ENCODE measurements at places on chromosomes 7 and 10.

- no peak for DNase-seq
Observed at GRCh38 chr10:107813451-107814162, 649.1 kb upstream of the SORCS1 start.

DNA sequence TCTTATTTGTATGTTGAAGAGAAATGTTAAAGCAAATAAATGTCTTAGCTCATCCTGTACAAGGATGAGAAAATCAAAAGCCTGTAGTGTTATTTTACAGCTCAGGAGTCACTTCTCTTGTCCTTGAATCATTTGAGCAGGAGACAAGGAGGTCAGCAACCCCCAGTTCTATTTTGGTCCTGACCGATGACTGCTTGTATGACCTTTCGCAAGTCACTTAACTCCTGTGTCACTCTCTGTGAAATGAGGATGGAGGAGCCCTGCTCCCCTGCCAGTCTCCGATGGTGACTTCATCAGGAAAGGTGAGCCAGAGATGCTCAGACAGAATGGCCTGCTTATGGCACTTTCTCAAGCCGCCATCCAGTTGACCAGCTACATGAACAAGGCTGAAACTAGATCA is 101.0 kb downstream of the CELF2 start:
- no peak for DNase-seq

- DNase-seq: no peak
Observed at GRCh38 chr7:36048141-36048901, 104.7 kb upstream of the EEPD1 start.

- peak; percentile 9 for DNase-seq
Observed at GRCh38 chr10:131901181-131901829, 497 bp downstream of the PPP2R2D start.

GRCh38 chr10:42691361-42692120 is 53.2 kb upstream of the ZNF33B start:
- DNase-seq: peak; percentile 96

- DNase-seq: no peak
Observed at GRCh38 chr10:46520381-46520780, 36.1 kb downstream of the GPRIN2 start.

GRCh38 chr10:133530506-133530905 is 3.3 kb downstream of the CYP2E1 start:
- DNase-seq: no peak

DNA sequence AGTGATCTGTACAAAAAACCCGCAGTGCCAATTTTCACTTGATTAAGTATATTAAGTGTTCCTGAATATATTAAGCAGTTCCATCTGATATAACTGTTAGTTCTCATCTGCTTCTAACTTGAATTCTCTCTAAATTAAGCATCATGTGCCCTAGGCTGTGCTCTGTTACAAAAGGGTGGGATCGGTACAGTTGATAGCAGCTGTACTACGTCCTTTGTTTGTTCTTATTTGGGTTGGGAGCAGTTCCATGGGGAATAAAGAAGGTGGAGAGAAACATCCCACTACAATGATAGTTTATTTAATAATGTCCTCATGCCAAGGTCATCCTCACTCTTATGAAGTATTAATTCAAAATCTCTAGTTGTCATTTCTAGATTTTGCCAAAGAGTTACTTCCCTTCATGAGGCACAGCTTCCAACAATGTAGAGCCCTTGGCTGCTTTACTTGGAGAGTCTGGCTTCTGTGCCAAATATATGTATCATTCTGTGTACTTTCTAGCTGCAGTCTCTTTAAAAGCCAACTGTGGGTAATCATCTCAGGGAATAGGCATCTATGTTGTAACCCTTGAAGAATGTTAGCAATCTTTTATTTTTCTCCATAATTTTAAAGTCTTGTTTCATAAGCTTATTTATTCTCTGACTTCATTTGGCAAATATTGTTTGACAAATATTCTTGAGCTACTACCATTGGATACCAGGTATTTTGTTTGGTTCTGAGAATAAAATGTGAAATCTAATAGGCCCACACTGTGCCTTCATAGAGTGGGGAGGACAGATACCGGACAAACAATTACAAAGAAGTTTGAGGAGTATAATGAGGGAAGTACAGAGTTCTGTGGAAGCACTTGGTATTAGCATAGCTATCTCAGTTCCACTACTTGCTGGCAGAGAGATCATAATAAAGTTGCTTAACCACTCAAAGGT is 22.4 kb upstream of the AHR start:
- no peak for DNase-seq

DNA sequence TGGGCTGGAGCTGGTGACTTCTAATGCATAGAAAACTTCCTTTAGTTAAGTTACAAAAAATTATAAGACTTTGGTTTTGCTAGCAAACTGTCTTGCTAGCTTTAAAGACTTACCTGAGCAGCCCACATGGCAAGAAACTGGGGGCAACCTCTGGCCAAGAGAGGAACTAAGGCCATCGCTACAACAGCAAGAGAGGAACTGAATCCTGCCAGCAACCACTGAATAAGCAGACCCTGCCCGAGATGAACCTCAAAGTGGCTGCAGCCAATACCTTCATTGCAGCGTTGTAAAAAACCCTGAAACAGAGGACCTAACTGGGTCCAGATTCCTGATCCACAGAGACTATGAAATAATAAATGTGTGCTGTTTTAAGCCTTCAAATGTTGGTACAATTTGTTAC is 54.6 kb upstream of the STARD3NL start:
- DNase-seq: no peak

- DNase-seq: no peak
Observed at GRCh38 chr7:70622936-70623335, 509.0 kb upstream of the GALNT17 start.

DNA sequence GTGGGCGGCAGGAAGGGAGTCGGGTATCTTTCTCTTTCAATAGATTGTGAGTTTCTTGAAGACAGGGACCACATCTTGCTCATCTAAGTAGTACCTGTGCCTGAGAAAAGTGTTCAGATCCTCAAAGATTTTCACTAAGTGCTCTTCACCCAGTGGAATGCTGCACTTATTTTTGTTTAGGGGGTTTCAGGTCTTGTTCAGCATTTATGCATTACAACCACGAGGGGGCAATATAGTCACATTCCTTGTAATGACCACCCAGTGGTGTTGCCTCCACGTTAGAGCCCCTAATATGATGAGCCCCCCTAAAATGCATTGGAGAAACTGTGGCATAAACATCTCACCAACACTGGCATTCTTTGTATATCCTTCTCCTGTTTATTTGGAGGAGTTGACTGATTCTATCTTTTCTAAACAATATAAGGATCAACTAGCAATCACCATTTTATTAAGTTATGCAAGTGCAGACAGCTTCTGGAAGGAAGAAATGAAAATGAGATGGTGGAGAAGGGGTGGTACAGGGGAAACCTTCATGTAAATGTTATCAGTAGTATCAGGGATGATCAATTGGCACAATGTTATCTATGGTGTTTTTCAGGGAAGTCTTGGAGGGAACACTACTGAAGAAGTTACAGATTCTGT is 3.1 kb upstream of the PAPSS2 start:
- DNase-seq: no peak

GRCh38 chr7:98879198-98879978 is 1.1 kb downstream of the TRRAP start:
- peak; percentile 34 for DNase-seq

DNA sequence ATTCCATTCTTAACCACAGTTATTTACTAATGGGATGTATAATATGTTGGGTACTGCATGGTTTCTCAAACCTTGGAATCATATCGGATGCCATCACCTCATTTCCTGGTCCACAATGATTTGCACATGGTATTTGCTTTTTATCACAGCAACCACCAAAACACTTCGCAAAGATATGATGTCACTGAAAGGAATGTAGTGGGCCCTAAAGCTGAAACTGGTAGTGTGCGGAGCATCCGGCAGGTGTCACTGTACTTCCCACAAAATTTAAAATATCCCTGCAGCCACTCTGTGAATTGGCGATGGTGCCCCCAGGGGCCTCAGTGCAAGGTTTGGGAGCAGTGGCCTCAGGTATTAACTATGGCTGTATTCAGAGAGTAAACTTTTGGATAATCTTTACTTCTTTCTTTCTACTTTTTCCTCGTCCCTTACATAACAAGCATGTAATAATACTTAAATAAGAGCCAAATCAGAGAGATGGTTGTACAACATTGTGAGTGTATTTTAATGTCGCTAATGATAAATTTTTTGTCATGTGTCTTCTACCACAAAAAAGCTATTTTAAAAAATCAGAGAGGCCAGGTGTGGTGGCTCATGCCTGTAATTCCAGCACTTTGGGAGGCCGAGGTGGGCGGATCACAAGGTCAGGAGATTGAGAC is 66.2 kb downstream of the FAM241B start:
- no peak for DNase-seq

DNA sequence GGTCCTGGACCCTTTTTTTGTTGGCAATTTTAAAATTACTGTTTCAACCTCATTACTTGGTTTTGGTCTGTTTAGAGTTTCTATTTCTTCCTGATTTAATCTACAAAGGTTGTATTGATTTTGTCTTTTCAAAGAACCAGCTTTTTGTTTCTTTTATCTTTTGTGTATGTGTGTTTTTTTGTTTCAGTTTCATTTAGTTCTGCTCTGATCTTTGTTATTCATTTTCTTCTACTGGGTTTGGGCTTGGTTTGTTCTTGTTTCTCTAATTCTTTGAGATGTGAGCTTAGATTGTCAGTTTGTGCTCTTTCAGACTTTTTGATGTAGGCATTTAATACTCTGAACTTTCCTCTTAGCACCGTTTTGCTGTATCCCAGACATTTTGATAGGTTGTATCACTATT is 8.5 kb upstream of the MRPS33 start:
- no peak for DNase-seq

Measured in SHP77 (cell line).